ENCODE measurements at places on chromosomes 3 and 15.

DNA sequence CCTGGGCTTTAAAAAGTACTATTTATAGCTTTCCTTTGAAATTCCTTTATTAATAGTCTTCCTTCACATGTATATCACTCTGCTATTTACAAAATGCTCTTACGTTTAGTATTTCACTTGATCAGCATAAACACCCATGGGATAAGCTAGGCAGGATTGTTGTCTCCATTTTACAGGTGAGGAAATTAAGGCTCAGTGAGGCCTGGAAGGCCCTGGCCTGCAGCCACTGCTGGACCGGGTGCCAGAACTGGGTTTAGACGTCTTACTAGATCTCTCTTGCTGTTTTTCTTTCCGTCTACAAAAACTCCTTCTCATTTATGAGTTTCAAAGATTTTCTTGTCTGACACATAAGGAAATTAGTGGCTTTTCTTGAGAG, 236.4 kb downstream of the LPP start:
- DNase-seq, result no peak

DNA sequence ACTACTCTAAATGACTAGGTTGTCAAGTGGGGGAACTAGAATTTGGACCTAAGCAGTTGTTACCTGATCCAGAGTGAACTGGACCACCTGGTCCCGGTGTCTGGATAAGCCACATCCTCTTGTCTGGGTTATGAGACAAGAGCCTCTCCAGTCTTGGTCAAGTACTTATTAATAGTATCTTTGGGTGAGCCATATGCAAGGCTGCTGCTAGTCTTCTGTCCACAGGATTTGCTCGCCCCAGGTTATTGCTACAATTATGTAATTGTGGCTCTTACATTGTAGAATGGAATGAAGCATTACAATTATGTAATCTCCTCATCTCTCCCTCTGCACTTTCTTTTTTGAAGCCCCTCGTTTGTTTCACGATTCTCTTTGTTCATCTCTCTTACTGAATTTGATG, 24.0 kb upstream of the AGBL1 start:
- no peak for DNase-seq

GRCh38 chr3:152276681-152277080, 8.0 kb downstream of the MBNL1 start:
- no peak for DNase-seq

DNA sequence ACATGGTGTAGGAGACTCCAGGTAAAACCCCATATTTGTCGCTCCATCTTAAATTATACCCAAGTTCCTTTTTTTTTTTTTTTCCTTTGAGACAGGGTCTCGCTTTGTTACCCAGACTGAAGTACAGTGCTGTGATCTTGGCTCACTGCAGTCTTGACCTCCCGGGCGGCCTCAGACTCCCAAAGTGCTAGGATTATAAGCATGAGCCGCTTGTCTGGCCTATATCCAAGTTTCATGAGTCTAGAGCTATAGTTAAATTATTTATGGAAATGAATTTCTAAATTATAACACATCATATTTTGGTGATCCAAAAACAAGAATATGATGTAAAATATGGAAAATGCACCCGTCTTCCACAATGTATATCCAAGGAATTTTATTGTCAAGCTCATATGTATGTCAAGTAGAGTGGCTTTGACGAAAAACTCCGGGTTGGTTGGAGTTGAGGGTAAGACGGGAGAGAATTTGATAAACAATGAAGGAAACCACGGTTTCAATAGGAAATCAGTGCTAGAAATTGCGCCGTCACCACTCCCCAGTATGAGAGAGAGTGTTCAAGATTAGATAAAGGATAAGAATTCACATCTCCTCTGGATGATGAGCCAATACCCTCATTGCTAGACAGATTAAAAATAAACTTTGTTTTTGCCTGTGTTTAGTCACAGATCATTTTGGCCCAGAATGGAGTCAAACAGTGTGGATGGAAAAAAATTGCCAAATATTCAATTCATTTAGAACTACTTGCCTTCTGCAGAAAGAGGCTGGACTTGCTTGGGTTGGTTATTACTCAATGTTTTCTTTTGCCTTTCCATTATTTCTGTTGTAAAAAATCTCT, 209.2 kb upstream of the NR2F2 start:
- DNase-seq, result no peak
